ENCODE measurements at places on chromosomes 4 and X.
A peak's percentile ranks its signal among the peaks of the same experiment; 100 is the strongest.

- DNase-seq = no peak
Observed at GRCh38 chr4:157043131-157043530, 32.8 kb upstream of the GLRB start.

- no peak for DNase-seq
Observed at GRCh38 chr4:2259036-2259540, 2.8 kb downstream of the MXD4 start.

DNA sequence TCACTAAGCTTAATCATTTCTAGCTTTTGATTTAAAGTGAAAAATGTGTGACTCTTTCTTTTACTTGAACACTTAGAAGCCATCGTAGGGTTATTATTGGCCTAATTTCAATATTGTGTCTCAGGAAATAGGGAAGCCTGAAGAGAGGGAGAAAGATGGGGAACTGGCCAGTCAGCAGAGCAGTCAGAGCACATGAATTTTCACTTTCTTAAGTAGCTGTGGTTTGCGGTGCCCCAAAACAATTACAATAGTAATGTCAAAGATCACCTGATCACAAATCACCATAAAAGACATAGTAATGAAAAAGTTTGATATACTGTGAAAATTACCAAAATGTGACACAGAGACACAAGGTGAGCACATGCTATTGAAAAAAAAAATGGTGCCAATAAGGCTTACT, 45.5 kb downstream of the CENPC start:
- DNase-seq = no peak

DNA sequence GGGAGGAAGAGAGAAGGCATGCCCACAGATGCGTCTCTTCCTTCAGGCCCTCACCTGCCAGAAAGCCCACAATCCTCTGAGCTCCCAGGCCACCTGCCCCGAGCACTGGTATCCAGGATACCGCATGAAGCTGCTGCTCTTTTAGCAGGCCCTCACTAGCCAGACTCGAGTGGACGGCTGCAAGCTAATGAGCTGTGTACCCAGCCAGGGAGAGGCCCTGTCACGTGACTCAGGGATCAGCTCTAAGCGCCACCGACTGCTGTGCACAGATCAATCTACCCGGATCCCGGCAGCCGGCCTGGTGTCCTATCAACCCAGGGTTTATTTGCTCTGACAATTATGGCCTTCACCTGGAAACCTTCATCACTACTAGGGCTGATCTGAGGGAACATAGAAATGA, 39.0 kb downstream of the BCOR start:
- peak; percentile 94 for DNase-seq

GRCh38 chr4:39571054-39571453, 43.8 kb upstream of the UGDH start:
- DNase-seq = no peak

DNA sequence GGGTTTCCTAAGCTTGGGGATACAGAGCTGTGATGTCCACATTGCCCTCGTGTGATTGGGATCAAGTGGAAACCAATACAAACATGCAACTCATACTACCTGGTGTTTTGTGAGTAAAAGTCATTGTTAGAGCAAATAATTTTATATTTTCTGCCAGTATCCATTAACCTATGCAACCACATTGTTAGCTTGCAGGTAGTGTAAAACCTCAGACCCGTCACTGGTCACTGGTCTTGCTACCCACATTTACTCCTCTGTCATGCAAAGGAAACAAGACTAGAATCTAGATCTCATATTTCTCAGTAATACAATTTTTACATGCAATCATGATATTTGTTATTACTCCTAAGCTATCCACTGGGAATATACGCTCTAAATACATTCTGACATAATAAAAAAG, 324.3 kb upstream of the NDST4 start:
- DNase-seq = no peak

DNA sequence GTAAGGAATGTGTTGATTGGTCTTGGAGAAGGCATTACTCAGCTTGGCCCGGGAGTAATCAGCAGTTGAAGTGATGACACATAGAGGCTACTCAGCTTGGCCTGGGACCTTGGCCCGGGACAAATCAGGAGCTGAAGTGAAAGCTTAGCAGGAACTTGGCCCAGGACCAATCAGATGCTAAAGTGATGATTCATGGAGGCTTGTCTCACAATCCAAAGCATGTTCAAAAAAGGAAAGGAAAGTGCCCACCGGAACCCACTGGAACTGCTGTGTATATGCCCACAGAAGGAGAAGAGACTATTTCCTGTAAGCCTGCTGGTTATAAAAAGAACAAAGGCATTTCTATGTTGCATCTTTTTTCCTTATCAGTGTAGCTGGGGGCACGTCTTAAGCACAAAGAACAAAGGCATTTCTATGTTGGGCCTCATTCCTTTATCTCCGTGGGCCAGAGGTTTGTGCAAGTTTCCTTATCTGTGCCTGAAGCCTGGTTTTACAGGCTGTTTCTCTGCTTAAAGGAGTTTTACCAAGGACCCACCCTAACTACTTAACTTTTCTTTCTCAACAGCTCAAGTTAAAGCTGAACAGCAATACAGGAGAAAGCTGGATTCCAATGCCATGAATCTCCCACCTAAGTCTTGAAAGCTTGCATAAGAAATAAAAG, 1176.7 kb downstream of the NLGN4X start:
- DNase-seq = no peak

GRCh38 chrX:130106071-130106470, 4.2 kb downstream of the ELF4 start:
- no peak for DNase-seq

- no peak for DNase-seq
Observed at GRCh38 chrX:131729295-131729694, 185.4 kb downstream of the OR13H1 start.

GRCh38 chr4:140080883-140081282, 73.1 kb downstream of the MAML3 start:
- no peak for DNase-seq

- DNase-seq = peak; percentile 39
Observed at GRCh38 chr4:54971474-54971950, 153.9 kb downstream of the KDR start.

DNA sequence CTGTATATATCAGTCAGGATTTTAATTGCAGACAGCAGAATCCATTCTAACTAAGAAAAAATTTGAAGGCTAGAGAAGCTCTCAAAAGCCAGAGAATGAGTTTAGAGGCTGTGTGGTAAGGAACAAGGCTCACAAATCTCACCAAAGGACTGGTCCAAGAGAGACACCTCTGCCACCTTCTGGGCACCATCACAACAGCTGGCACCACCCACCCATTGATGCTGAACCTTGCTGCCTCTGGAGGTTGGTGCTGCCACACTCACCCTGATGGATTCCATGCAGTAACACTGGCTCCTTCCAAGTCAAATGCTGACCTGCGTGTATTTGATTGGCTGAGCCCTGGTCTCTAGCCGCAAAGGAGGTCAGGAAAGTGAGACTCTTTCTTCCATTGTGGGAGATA, 100.8 kb downstream of the BEND2 start:
- DNase-seq = peak; percentile 43

DNA sequence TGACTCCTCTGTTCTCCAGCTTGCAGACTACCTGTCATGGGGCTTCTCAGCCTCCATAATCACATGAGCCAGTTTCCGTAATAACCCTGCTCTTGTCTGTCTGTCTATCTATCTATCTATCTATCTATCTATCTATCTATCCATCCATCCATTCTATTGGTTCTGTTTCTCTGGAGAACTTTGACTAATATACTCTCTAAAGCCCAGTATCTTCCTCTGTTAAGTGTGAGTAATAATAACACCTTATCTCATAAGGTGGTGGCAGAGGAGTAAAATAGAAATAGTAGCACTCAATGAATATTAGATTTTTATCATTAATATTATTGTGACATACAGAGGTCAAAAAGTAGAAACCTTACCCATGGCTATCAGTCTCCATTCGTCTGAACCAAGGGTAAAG, 177.9 kb upstream of the PGRMC2 start:
- no peak for DNase-seq

GRCh38 chrX:119015407-119016237, 41.2 kb downstream of the LONRF3 start:
- DNase-seq = no peak

GRCh38 chr4:88893961-88894360, 163.0 kb downstream of the FAM13A start:
- no peak for DNase-seq

- DNase-seq = no peak
Observed at GRCh38 chrX:1242891-1243402, 25.7 kb upstream of the CSF2RA start.

GRCh38 chr4:780716-781492, 45.0 kb downstream of the CPLX1 start:
- DNase-seq = no peak

- peak; percentile 21 for DNase-seq
Observed at GRCh38 chr4:147096667-147097604, 151.3 kb upstream of the TTC29 start.

- no peak for DNase-seq
Observed at GRCh38 chrX:64977051-64977450, 801 bp upstream of the ZC4H2 start.

- DNase-seq = no peak
Observed at GRCh38 chrX:106247162-106247561, 79.1 kb downstream of the PWWP3B start.

DNA sequence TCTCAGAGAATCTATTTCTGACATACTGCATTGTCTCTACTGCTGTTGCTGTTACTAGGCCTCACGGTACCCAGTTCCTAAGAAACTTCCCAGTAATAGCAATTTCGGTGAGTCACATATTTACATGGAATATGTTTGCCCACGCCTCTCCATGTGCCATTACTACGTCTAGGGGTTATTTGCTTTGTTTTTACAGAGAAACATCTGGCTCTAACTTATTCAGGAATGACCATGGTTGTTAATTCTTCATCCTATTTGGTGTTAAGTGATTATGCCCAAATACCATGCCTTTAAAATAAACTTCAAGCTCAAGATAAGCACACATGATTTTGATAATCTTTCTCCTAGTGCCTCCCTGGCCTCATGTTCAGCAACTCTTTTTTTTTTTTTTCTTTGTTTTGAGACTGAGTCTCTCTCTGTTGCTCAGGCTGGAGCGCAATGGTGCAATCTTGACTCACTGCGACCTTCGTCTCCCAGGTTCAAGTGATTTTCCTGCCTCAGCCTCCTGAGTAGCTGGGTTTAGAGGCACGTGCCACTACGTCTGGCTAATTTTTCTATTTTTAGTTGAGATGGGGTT, 101.0 kb upstream of the HS3ST1 start:
- DNase-seq = no peak

GRCh38 chr4:1600811-1601532, 83.1 kb downstream of the FAM53A start:
- no peak for DNase-seq

DNA sequence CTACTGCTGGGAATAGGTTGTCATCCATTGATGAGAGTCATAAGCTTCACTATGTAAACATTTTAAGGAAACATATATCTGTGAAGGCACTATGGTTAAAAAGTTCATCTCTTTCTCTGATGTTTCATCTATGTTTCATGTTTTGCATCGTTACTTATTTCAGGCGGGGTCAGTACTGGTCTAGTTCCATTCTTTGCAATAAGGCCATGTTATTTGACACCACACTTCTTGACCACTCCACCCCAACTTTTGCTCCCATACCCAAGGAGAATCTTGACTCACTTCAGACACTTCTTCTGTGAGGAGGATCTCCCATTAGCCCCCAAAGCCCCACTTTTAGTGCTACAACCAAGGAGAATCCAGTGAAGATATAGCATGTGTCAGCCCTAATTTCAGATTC, 119.4 kb downstream of the GRIA3 start:
- DNase-seq = no peak

DNA sequence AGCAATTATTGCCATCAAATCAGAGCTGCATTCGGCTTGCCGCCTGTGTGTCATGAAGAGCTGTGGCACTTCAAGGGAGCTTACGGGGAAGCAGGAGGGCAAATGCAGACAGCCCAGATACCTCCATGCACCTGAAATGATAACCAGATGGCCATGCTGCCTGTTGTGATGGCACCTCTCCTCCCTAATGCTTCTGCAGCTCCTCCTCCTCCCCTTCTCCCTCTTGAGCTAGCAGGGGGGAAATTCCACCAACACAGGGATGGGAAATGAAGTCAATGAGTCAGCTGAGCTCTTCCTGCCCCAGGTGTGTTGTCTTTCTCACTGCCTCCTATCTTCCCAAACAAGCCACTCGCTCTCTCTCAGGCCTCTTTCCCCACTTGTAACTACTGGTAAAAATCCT, 565.0 kb downstream of the BCOR start:
- no peak for DNase-seq

DNA sequence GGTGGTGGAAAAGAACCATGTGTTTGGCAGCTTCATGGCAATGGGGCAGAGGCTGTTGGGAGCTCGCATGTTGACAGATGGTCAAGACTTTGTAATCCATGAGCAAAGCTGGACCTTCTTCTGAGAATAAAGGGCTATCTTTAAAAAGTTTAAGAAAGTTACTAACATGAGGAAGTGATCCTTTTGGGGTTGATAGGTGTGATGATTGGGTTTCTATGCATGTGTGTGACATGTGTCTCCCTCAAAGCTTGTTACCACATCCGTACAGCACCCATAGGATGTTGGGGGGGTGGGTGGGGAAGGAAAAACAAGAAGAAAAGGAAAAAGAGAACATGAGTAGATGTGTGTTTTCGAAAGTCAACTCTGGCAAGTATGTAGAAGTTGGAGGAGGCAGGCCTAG, 123.0 kb upstream of the TLR3 start:
- DNase-seq = no peak

- no peak for DNase-seq
Observed at GRCh38 chr4:175125410-175126068, 207.4 kb downstream of the ADAM29 start.

DNA sequence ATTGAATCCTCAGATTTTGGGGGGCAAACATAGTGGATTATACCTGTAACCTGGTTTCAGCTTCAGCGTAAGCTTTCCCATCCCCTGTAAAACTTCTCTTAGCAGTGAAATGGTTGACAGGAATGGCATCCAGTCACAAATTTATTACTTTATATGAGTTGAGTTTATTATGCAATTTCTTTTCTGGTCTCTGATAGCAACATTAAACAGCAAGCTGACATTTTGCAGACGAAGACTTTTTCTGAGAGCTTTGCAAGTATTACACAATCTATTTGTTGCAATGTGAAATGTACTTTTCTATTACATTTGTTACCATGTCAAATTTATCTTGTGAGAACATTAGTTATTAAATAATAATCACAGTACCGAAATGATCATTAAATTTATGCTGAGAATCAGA, 60.6 kb downstream of the GSPT2 start:
- no peak for DNase-seq

- no peak for DNase-seq
Observed at GRCh38 chrX:13059637-13060499, 15.4 kb upstream of the FAM9C start.

Data from NCI-H1092 (cell line).